ENCODE measurements at places on chromosomes 13 and 19.

DNA sequence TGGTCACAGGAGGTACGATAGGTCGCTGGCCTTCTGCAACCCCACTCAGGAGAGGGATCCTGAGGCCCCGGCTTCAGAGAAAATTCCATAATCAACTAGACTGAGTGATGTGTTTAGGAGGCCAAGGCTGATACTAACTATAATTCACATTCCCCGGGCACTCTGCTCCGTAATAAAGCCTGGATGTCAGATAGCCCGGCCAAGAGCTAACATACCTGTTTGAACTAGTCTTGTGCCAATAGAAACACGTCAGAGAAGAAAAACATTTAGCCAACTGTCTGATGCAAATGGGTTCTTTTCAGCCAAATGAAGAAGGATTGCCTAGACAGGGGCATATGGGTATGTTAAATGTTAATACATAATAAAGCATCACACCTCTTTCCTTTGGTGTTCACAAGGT is 204.2 kb downstream of the TSHZ3 start:
- no peak for DNase-seq

GRCh38 chr13:28557725-28558520 is 63.0 kb upstream of the FLT1 start:
- no peak for DNase-seq

DNA sequence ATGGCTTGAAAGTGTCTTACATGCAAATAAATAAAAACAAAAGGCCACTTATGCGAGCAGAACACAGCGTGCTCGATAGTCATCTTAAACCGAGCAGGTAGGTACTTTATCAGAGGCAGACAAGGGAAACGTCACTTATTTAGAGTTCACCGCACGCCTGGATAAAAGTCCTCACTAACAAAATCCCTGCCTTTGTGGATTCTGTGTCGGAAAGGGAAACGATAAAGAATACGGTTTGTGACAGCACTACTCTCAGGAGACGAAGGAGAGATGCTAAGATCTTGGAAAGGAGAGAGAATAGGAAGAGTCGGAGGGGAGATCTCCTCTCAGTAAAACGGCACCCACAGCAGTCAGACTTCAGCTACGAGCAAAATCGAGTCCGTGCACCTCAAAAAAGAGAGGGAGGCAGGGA is 581 bp downstream of the RCBTB1 start:
- no peak for DNase-seq

DNA sequence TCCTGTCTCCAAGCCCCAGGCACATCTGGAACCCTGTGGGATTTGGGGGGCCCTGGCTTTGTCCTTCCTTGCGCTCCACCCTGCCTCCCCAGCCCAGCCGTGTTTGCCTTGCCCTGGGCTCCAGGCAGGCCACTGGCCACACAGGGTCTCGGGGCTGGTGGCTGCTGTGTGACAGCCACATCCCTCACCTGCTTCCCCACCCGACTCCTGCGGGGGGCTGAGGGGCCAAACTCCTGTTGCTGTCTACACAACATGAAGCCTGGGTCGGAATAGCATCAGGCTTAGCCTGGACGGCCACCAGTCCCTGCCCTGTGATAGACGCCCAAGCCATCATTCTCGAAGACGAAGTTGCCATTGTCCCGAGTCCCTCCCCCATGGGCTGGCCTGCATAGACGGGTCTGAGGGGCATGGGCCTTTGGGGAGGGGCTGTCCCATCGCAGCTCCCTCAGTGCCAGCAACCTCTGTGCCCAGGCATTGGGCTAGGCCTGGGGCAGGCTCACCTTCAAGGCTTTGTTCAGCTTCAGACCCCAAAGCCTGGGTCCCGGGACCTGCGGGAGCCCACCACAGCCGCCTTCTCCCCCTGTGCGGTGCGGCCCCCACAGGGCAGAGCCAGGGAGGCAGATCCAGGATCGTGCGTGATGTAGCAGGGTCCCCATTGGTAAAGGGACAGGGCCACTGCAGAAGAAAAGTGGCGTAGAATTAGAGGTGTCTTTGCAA is 15.5 kb upstream of the TEKTIP1 start:
- no peak for DNase-seq

- DNase-seq = no peak
These were observed 6.2 kb downstream of the GPX4 start for GRCh38 chr19:1109697-1110671.

DNA sequence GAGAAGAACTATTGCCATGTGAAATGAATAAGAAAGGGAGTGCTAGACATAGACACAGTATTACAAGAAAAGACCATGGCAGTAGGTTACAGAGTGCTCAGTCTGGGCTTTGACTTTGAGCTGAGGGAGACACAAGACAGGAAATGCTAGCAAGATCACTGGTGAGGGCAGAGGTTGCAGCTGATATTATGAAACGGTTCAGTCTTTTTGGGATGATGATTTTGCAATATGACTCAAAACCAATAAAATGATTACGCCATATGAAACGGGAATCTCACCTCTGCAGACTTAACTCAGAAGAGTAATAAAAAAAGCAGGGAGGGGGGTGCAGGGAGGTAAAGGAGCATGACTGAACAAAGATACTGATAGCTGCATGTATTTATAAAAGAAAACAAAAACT is 123.1 kb downstream of the RBM26 start:
- DNase-seq = no peak

DNA sequence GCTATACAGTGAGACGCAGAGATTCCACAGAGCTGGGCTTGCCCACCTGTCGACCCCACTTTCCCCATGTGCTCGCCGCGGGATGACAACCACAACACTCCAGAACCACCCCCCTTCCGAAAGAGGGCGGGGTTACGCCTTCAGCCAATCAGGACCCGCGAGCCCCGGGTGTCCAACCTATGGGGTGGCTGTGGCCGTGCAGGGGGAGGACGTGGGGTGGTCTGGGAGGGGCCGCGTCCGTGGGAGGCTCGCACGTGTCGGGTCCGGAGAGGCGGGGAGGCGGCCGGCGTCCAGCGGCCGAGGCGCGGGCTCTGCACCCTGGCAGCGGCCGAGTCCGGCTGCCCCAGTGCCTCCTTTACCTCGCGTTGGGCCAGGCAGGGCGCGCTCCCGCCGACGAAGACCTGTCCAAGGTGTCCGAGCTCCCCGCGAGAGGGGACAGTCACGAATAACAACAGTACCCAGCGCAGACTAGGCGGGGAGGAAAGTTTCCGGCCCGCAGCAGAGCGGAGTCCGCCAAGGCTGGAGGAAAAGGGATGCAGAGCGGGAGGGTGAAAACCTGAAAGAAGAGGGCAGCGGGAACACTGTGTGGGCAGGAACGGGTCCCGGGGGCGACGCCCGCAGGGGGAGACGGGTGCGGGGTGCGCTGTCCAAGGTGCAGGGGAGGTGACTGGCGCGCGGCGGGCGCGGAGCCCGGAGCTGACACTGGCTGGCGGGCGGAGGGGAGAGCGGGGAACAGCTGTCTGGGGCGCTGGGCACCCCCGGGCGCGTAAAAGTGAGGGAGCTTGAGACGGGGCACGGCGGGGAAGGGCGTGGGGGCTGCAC is 911 bp downstream of the ENOX1 start:
- peak; percentile 25 for DNase-seq

GRCh38 chr19:11242864-11243797 is 3.7 kb downstream of the ANGPTL8 start:
- peak; percentile 91 for DNase-seq

DNA sequence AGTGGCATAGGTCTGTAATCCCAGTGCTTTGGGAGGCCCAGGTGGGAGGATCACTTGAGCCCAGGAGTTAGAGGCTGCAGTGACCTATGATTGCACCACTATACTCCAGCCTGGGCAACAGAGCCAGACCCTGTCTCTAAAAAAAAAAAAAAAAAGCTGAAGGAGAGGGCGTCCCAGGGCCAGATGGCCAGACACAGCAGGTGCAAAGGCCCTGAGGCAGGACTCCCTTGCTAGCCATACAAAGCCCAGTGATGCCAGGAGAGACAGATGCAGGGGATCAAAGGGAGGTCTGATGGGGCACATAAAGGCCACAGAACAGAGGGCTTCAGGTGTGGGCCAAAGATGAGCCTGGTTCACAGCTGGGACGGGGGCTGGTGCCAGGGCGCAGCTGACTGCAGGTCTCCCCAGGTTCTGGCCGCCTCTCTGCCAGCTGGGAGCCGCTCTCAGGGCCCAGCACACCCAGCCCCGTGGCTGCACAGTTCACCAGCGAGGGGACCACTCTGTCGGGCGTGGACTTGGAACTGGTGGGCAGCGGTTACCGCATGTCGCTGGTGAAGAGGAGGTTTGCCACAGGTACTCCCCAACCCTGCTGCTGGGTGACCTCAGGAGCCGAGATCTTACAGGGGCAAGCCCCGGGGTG is 7.5 kb upstream of the B3GNT3 start:
- DNase-seq = no peak

- no peak for DNase-seq
These were observed 8.0 kb downstream of the DPP9 start for GRCh38 chr19:4715529-4716221.

DNA sequence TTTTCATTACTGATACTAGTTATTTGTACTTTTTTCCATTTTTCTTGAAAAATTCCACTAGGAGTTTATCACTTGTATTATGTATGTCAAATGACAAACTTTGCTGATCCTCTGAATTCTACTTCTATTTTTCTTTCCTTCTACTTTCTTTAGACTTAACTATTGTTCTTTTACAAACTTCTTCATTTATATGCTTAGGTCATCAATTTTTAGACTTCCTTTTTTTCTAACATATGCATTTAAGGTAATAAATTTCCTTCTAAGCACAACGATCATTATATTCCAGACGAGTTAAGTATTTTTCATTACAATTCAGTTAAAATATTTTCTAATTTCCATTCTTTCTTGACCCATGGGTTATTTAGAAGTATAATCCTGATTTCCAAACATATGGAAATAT is 240.8 kb downstream of the NHLRC3 start:
- no peak for DNase-seq

DNA sequence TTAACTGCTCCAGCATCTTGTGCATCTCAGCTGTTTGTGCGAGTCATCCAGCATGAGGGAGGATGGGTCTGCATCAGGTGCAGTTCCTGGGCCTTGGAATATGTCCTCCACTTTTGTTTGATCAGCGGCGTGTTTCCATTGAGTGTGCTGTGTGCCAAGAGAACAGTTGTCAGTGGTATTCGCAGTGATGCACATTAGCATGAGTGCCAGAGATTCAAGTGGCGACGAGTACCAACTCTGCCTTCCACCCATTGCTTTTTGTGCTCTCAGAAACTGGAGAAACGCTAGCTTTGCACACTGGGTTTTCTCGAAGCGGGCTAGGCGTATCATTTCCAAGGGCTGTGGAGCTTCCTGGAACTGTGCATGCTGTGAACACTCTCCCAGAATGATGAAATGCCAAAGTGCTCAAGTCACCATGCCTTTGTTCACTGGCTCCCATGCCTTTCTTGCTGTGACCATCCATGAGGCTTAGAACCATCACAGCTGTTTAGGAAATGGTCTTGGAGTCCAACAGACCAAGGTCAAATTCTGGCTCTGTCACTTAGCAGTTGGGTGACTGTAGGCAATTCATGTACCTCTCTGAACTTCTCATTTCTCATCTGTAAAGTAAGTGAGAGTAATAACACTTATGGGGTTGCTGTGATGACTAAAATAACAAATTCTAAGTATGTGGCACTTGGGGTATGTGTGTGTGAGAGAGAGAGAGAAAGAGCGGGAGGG is 18.4 kb downstream of the LRCH1 start:
- no peak for DNase-seq

DNA sequence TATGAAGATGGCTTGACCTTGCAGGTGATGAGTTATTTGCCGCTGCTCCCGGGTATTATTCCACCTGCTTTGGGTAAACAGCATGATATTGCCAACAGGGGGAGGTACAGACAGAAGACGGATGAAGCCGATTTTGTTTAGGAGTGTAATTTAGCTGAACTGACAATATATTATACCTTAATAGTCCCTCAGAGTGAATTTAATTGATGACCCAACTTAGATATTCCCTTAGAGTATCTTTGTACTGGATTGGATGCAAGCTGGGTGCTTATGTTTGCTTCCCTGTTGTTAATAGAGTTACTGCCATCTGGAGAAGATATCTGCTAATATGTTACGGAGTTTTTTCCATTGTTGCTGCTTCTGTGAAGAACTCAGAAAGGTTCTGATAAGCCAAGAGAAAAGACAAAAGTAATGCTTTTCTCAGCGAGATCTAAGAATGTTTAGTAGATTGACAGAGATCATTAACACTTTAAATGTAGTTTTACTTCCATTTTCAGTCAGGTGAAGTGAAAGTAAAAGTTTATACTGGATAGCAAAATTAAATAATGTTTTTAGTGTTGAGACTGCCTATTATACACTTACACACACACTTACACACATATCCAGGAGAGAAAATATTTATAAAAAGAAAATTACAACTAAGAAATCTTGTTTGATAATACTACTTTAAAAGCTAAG is 2220.8 kb upstream of the PCDH20 start:
- DNase-seq = no peak

DNA sequence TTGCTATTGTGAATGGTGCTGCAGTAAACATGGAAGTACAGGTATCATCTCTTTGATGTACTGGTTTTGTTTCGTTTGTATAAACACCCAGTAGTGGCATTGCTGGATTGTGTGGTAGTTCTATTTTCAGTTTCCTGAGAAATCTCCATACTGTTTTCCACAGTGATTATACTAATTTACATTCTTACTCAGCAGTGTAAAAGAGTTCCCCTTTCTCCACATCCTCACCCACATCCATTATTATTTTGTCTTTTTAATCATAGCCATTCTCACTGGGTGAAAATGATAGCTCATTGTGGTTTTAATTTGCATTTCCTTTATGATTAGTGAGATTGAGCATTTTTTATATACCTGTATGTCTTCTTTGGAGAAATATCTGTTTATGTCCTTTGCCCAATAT is 62.3 kb upstream of the PARP4 start:
- DNase-seq = no peak

DNA sequence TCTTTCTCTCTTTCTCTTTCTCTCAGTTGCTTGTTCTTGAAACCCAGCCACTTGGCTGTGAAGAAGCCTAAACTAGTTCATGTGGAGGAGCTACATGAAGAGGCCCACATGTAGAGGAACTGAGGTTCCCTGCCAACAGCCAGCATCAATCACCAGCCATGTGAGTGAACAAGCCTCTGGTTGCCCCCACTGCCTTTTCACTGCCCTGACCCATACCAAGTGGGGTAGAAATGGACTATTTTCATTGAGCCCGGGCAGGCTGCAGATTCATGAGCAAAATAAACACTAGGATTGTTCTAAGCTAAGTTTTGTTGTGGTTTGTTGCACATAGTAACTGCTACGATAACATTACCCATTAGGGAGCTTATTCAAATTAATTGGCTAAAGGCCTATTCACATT is 78.7 kb upstream of the FAM216B start:
- DNase-seq = no peak

- DNase-seq = no peak
These were observed 1301.5 kb upstream of the ATXN8OS start for GRCh38 chr13:68806125-68806524.

DNA sequence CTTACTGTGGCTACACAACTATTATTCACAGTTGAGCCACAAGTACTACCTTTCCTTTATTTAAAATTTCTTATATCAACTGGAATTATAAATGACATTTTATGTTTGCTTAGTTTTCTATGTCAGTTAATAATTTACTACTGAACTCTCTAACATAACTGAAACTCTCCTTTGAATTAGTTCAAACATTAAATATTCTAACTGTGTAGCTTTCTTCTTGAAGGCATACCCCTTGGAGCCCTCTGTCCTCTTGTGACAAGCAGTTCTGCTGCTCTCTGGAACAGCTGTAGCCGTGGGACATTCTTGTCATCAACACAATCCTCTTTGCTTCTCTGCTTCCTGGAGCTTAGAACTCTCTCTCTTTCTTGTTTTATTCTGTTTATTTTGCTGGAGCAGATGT is 244.8 kb downstream of the NHLRC3 start:
- no peak for DNase-seq

GRCh38 chr19:46298479-46299003 is 1.7 kb downstream of the HIF3A start:
- no peak for DNase-seq
